Stimulated activated CD4-positive, alpha-beta T cell treated with anti-CD3 and anti-CD28 coated beads, Interleukin-12 subunit alpha, Interleukin-12 subunit beta, amount 100 ng/mL, for 24 hours (primary cell): ENCODE measurements at places on chromosomes 2 and 18.

DNA sequence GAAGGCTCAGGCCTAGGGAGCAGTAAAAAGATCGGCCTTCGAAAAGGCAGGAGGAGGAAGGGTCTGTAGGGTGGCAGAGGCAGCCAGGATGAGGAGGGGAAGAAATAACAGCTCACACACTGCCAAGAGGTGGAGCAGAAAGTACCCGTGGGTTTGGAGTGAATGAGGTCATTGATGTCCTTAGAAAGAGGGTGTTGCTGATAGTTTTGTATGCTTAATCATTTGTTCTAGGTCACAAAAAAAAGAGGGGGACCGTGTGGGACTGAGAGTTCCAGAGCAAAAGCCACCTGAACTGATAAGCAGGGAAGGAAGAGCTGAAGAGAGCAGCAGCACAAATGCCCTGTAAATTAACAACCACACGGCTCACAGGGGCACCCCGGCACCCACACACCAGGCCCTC is 140.4 kb downstream of the FAM161A start:
- DNase-seq: no peak

DNA sequence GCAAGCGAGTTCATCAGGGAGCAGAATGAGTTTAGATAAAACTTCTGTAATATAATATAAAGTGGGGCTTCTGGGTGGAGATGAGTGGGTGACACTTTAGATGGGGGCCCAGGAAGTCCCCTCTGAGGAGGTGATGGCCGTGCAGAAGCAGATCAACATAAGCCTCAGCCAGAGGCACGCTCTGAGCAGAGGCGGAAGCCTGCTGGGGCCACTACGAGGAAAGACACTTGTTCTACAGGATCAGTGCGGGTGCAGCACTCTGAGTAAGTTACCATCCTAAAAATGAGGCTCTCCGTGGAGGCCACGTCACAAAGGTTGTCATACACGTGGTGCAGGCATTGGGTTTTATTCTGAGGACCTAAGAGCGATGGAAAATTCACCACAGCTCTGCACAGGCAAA is 22.3 kb downstream of the TMEM18 start:
- no peak for DNase-seq

GRCh38 chr18:71902482-71902881 is 641.7 kb downstream of the CBLN2 start:
- DNase-seq: no peak

GRCh38 chr2:74007711-74008110 is 23.0 kb downstream of the TET3 start:
- no peak for DNase-seq

GRCh38 chr18:42706029-42706608 is 409.4 kb downstream of the RIT2 start:
- DNase-seq: no peak
